ENCODE measurements at places on chromosomes 12 and 14.

- no peak for DNase-seq
Observed at GRCh38 chr12:48000878-48001504, 3.3 kb downstream of the COL2A1 start.

- DNase-seq = no peak
Observed at GRCh38 chr12:3881281-3881950, 8.2 kb upstream of the PARP11 start.

- no peak for DNase-seq
Observed at GRCh38 chr12:77734214-77734883, 96.3 kb upstream of the NAV3 start.

- DNase-seq = no peak
Observed at GRCh38 chr12:83153177-83153576, 466.5 kb downstream of the TMTC2 start.

- DNase-seq = no peak
Observed at GRCh38 chr12:57164966-57165625, 17.7 kb upstream of the LRP1-AS start.

DNA sequence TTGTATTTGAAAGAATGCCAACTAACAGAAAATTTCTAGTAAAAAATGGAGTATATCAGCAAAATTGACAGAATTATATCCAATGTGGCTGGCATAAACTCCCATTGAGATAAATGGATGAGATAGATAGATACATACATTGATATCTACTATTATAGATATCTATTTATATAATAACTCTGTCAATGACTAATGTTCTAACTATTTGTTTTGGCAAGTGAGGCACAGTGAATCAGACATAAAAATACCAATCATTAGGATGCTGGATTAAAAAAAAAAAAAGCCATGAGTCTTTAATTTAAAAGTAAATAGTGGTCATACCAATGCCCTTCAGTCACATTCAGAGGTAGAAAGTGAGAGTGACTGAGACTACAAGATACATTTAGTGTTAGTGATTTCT is 33.7 kb upstream of the GLIPR1 start:
- DNase-seq = no peak

GRCh38 chr14:101233391-101233790 is 327.9 kb upstream of the DIO3 start:
- no peak for DNase-seq

All from transverse colon (tissue), 4 donors.